Sciatic nerve (tissue), 2 donors: ENCODE measurements at places on chromosomes 1 and 21.

GRCh38 chr1:42529724-42530181 lies 66.7 kb downstream of the CCDC30 start:
- DNase-seq, result no peak

- no peak for DNase-seq
Observed at GRCh38 chr1:152806576-152806975, at the start of gene LCE1C. LCE1C (minus strand) TSS chr1:152806651; CDS start chr1:152805478, 1,173 bp downstream.

GRCh38 chr1:45669379-45669778 lies 17.0 kb downstream of the GPBP1L1 start:
- no peak for DNase-seq

- DNase-seq, result no peak
Observed at GRCh38 chr1:198201956-198202784, 45.4 kb downstream of the NEK7 start.

GRCh38 chr1:169119405-169119804 lies 12.9 kb downstream of the ATP1B1 start:
- DNase-seq, result no peak
